ENCODE measurements at places on chromosomes 11 and 22. TPM values are rescaled to one million over a fixed set of nuclear protein-coding genes. Genes with fewer than 3 reads are reported as not detected.

DNA sequence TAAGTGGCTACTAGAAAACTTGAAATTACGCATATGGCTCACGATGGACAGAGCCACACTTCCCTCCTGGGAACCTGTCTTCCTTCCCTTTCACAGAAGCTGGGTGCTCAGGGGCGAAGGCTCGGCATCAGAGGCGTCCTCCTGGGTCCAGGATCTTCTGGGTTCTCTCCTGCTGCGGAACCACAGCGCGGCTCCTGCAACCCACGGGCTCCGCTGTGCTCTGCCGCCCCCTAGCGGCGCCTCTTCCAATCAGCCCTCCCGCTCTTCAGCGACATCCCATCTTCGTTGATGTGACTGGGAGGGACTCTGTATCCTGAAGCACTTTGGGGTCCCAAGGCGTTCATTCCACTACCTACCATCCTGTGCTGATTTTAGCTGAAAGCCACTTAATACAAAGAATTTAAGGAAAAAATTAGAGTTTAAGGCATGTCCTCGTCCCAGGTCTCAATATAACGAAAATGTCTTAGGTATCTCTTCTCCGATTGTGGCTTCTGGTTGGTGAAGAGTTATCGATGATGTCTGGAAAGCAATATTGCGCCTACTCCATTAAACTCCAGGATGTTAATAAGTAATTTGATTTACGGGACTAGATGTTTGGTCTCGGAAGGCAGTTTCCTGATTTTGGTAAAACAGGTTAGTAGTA, 14.8 kb upstream of the RPS3 start:
- no peak overlapping the region for H3K27ac ChIP-seq
- peak; percentile 30 for DNase-seq
- H3K36me3 ChIP-seq = no peaks in the 10 kb centered on the region
- peaks cover 2% of the 10 kb centered on the region for H3K4me1 ChIP-seq
- H3K4me3 ChIP-seq = no peak overlapping the region

DNA sequence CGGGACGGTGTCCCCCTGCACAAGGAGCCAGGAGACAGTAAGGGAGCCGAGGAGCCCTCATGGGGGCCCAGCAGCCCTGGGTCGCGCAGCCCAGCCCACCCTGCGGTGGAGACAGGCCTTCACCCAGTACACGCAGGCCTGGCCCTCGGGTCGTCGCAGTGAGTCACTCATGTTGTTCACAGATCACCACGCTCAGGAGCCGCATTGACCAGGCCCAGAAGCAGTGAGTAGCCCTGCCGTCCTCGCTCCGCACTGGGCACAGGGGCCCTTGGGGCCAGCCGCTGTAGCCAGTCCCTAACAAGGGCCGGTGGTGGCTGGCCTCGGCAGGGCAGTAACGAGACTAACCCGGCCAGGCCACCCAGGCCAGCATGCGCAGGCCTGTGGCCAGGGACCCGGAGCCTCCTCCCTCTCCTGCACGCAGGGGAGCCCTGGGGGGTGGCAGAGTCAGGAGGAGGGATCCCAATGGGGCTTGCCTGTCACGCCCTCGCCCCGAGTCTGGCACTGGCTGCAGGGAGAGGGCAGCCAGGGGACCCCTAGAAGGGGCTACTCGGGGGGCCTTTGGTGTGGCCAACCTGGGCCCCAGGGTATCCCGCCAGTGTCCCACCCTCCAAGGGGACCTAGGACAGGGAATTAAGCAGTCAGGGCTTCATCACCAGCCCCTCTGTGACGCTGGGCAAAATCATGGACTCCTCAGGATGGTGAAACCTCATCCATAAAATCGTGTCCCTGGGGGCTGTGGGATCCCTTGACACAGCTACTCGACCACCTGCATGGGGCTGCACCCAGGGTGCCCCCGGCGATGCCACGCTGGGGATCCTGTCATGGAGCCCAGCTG, 10.1 kb upstream of the MRPL23 start:
- no peak for DNase-seq
- no peak overlapping the region for H3K27ac ChIP-seq
- H3K4me1 ChIP-seq = no peaks in the 10 kb centered on the region
- H3K4me3 ChIP-seq = no peak overlapping the region
- H3K27me3 ChIP-seq = no peaks in the 10 kb centered on the region
- H3K36me3 ChIP-seq = no peaks in the 10 kb centered on the region

DNA sequence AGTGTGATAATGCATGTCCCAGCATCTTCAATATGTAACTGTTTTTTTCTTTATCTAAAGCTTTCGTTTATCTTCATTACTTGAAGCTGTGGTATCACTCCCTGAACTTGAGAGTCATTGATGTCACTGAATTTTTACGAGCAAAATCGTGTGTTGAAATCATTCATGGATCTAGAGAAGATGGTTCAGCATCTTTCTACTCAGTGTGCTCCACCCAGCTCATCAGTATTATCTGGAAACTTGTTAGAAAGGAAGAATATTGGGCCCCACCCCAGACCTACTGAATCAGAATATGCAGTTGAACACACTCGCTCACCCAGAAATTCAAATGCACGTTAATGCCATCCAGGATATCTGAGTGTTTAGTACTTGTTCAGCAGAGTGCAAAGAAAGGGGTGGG, 8.3 kb downstream of the CDON start:
- H3K27me3 ChIP-seq = peaks cover 3% of the 10 kb centered on the region
- H3K4me3 ChIP-seq = no peak overlapping the region
- no peaks in the 10 kb centered on the region for H3K4me1 ChIP-seq

GRCh38 chr11:64086258-64087123, 50.8 kb downstream of the FLRT1 start:
- no peak overlapping the region for H3K27ac ChIP-seq
- H3K27me3 ChIP-seq = peaks cover 2% of the 10 kb centered on the region
- H3K4me3 ChIP-seq = no peak overlapping the region
- no peaks in the 10 kb centered on the region for H3K4me1 ChIP-seq
- peak; percentile 9 for DNase-seq
- H3K36me3 ChIP-seq = no peaks in the 10 kb centered on the region

DNA sequence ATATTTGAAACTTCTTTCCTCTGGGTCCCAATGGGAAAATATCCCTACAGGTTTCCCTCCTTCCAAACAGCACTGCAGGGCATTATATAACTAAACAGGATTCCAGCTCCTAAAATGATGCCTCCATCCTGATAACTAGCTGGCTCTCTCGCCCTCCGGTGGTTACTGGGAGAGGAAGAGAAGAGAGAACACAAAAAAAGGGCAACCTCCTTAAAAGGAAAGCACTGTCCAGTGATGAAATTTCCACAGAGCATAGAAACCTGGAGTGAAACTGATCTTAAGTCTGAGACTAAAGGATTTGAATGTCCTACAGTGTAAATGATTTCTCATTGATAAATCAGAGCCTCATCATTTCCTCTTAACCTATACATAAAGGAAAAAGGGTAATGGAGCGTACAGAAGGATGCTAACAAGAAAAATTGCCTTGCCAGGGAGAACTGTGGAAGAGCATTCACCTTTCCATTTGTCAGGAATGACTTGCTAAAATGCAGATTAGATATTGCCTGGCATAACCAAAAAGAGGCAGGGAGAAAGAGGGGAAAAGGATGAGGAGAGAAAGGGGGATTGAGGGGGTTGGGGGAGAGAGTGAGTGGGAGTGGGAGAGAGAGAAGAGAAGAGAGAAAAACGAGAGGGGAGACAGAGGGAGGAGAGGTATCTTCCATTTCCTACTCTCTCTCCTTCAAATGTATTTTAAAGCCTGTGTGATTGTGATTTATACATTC, 121.3 kb downstream of the APOL5 start:
- H3K4me1 ChIP-seq = peaks cover 7% of the 10 kb centered on the region
- peak overlapping the region; percentile 78 for H3K4me3 ChIP-seq
- peak; percentile 87 for DNase-seq
- H3K36me3 ChIP-seq = no peaks in the 10 kb centered on the region
- peak overlapping the region; percentile 55 for H3K27ac ChIP-seq

DNA sequence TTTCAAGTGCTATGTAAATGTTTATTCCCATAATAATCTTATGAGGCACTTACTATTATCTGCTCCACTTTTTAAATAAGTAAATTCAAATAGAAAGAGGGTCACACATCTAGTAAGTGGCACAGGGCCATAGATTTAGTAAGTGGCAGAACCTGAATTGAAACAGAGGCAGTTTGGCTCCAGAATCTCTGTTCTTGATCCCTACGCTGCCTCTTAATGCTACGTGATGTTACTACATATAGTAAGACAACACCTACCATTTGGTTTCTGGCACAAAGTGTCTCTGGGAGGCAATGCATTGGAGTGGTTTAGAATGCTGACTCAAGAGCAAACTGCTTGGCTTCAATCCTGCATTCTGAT, 1018.3 kb downstream of the DLG2 start:
- no peaks in the 10 kb centered on the region for H3K4me1 ChIP-seq
- no peaks in the 10 kb centered on the region for H3K36me3 ChIP-seq
- no peak overlapping the region for H3K4me3 ChIP-seq
- H3K27me3 ChIP-seq = no peaks in the 10 kb centered on the region
- DNase-seq = no peak

DNA sequence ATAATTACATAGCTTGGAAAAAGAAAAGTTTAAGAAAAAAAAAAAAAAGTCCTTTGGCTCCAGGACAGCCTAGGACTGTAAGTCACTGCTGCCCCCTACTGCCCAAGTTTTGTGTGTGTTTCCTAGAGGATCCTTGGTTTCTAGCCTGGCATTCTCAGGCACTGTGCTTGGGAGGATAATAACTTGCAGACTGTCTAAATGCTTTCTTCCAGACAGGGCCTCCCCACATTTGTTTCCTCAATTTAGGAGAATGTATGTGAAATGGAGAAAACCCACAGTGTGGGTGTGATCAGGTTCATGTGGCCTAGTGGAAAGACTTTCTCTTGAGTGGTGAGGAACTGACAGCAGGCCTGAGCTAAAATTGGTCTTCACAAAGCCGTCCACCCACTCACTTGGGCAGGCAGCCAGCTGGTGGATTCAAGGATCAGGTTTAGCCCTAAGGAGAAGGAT, 191.0 kb downstream of the NAV2 start:
- DNase-seq = peak; percentile 84
- H3K27me3 ChIP-seq = no peaks in the 10 kb centered on the region
- no peak overlapping the region for H3K27ac ChIP-seq
- no peak overlapping the region for H3K4me3 ChIP-seq
- peaks cover 3% of the 10 kb centered on the region for H3K36me3 ChIP-seq
- H3K4me1 ChIP-seq = no peaks in the 10 kb centered on the region

GRCh38 chr11:62905296-62905695, 15.9 kb downstream of the CHRM1 start:
- peaks cover under 1% of the 10 kb centered on the region for H3K27me3 ChIP-seq
- H3K4me1 ChIP-seq = peaks cover 5% of the 10 kb centered on the region
- H3K27ac ChIP-seq = no peak overlapping the region
- no peaks in the 10 kb centered on the region for H3K36me3 ChIP-seq

Gene OR8A1
- polyA plus RNA-seq = not detected
